ENCODE measurements at places on chromosomes 11 and 22. TPM values are rescaled to one million over a fixed set of nuclear protein-coding genes. Genes with fewer than 3 reads are reported as not detected.

The CNTN5 gene
- not detected for total RNA-seq

The FXYD2 gene
- total RNA-seq: not detected

The GGT5 gene
- 32.3 TPM for total RNA-seq

The OR2AG2 gene
- not detected for total RNA-seq

The CALCA gene
- total RNA-seq: not detected

The UPK3A gene
- not detected for total RNA-seq

The SLC25A1 gene
- 235 TPM for total RNA-seq

The ARHGEF12 gene
- total RNA-seq: 59.5 TPM
